NCI-H1092 treated with DMSO at 0.1 percent for 48 hours (cell line): ENCODE measurements at places on chromosomes 4 and X.

DNA sequence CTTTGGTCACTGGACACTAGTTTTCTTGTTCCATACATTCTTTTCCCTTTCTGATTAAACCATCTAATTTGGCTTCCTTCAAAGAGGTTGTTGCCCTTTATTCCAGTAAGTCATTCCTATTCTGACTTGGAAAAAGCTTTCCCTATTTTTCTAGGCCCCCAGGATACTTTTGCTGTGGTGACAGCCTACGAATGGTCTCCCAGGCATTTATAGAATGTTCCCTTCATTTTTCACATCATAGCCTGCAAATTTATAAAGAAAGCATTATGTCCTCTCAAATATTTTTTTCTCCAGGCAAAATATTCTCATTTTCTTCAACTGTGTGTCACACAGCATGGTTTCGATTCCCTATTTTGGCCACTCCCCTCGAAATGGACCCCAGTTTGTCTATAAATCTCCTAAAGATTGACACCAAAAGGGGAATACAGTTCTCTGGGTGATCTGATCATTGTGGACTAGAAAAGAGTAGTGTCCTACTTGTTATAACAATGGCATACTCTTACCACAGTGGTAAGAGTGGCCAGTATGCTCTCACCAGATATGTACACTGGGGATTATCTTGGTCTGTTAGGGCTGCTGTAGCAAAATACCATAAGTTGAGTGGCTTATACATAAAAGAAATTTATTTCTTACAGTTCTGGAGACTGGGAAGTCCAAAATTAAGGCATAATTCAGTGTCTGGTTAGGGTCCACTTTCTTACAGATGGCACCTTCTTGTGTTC lies 41.5 kb upstream of the BMP2K start:
- no peak for DNase-seq

GRCh38 chr4:113159942-113160545 lies 110.6 kb downstream of the ANK2 start:
- no peak for DNase-seq

- no peak for DNase-seq
Measured at GRCh38 chr4:189299706-189300105, 641.0 kb upstream of the FRG1 start.

DNA sequence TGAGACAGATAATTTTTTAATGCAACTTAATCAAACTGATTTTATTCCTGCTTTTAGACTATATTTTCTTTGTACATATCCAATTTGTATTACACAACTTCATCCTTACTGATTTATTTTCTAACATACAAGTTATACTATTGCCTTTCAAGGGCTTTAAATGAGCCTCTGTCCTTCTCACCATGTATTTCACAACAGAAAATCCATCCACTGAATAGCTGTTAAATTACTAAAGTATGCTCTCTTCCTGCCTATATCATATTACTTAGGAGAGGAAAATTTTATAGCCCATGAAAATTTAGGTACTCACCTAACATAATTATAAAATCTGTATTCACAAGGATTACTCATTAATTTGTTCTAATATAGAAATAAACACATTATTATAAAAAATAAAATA lies 528.6 kb downstream of the ANKRD50 start:
- DNase-seq, result peak; percentile 3

DNA sequence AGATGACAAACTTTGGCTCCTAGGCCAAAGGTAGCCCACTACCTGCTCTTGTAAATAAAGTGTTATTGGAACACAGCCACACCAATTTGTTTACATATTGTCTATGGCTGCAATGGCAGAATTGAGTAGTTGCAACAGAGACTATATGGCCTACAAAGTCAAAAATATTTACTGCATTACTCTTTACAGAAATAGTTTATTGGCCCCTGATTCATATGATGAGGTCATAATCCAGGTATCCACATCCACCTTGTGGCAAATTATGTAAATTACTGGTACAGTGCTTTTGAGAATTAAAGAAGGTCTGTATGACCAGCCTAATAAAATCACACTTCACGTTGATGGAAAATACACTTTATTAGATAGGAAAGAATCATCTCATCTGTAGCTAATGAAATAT lies 337.0 kb upstream of the DDX53 start:
- DNase-seq, result no peak

- DNase-seq, result peak; percentile 23
Measured at GRCh38 chrX:133776072-133776471, 209.3 kb downstream of the GPC3 start.

DNA sequence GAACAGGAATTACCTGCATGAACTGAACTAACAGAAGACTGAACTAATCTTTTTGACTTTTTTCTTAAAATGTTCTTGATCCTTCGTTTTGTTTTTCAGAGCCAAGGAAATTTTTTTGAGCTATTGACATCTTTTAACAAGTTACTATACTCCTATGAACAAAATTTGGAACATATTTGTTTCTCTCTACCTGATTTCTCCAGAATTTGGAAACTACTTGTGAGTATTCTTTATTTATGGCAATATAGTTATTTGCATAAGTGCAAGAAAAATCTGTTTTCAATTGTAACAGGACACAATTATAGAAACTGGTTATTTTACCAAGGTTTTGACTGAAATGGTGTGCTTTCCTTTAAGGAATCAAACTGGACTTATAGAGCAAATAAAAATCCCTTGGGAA lies 89.5 kb upstream of the HPGD start:
- no peak for DNase-seq

- no peak for DNase-seq
Measured at GRCh38 chr4:82989575-82990429, 20.8 kb downstream of the LIN54 start.

DNA sequence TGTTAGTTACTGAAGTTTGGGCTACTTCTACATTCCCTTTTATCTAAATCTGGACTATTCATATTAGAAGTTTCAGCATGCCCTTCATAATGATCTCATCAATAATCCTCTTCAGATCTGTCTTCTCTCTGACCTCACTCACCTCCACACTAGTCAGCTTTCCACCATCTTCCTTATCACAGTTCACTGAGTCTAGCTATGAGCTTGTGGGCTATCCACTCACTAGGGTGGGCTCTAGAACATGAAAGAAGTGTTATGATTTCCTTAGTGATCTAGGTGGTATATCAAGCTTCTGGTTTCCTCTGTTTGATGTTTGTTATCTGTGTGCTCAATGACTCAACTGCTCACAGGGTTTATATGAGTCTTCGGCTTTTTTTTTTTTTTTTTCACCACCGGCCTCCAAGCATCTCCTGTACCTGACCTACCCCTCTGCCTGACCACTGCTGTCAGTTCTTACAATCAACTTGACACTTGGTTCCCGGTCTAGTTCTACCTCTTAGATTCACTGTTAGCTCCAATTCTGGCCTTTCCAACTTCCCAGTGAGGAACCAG lies 103.1 kb downstream of the PAPSS1 start:
- DNase-seq, result no peak

DNA sequence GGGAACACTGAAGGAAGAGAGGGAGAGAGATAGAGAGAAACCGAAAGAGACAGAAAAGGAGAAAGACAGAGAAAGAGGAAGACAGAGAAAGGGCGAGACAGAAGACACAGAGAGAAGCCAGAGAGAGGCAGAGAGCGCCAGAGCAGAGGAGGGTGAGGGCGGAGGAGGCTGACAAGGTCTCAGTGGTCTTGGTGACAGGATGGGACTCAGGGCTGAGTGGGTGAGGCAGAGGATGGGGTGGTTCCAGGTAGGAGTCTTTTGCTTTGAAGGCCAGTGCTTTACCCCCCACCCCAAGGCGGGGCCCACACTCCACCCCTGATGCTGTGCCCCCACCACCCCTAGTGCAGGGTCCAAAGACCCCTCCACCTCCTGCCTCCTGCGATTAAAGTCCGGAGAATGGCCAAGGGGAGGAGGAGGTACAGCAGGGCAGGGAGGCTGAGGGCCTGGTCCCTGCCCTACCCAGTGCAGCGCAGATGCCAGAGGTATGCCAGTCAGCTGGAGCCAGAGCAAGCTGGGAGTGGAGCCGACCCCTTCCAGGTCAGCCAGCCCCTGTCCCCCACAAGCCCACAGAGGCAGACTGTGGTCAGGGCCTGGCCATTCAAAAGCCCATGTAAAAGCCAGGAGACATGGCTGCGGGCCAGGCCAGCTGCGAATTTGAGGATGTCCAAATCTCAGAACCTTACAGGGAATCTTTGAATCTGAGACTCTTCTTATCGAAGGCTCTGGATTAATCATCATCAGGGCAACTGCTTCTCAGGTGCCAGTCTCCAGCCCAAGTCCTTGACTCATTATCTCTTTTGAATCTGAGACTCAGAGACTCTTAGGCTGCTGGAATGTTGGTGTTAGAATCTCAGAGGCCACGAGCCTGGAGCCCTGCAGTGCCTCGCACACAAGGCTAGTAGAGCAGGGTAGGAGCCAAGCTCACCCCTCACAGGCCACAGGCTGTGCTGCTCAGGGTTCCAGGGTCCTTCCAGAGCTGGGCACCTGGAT lies 758 bp downstream of the IQSEC2 start:
- DNase-seq, result no peak

- no peak for DNase-seq
Measured at GRCh38 chr4:186260117-186260503, 5.9 kb upstream of the F11 start.

DNA sequence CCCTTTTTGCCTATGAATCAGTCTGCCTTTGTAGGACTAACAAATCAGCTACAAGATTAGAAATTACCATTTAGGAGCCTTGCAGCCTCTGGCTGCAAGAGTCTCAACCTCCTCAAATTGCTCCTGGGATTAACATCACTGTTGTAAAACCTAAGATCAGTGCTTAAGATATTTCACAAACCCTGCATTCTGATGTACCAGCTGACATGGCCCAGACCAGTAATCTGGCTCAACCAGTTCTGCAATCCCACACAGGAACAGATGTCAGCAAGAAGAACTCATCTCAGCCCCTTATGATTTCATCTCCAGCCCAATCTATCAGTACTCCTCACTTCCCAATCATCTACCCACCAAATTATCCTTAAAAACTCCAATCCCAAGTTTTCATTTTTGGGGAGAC lies 32.5 kb upstream of the AADAT start:
- DNase-seq, result no peak

- no peak for DNase-seq
Measured at GRCh38 chrX:42241421-42241820, 318.1 kb upstream of the CASK start.

- DNase-seq, result no peak
Measured at GRCh38 chr4:56688094-56688647, 7.1 kb upstream of the HOPX start.

GRCh38 chrX:7214251-7214650 lies 66.3 kb upstream of the PUDP start:
- no peak for DNase-seq

GRCh38 chr4:174714393-174715211 lies 114.4 kb downstream of the GLRA3 start:
- peak; percentile 20 for DNase-seq

GRCh38 chr4:93203708-93204107 lies 624.8 kb upstream of the ATOH1 start:
- no peak for DNase-seq

DNA sequence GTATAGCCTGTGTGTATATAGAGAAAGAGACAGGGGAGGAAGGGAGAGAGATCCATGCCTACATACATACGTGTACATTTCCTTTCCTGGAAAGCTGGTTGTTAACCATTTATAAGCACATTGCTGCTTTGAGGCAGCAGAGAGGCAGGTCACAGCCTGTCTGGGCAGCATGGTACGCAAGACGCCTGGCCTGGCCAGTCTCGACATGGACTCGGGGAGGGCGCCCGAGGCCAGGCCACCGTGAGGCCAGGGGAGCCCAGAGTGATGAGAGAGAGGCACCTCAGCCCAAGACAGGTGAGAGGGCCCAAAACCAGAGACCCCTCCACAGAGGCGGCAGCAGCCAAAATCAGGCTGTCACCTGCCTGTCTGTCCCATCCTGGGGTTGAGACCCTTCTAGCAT lies 3.9 kb downstream of the TREX2 start:
- no peak for DNase-seq

- DNase-seq, result peak; percentile 21
Measured at GRCh38 chr4:74376888-74377483, 12.0 kb downstream of the EREG start.

- DNase-seq, result no peak
Measured at GRCh38 chrX:151279161-151279560, 102.8 kb downstream of the GPR50 start.

DNA sequence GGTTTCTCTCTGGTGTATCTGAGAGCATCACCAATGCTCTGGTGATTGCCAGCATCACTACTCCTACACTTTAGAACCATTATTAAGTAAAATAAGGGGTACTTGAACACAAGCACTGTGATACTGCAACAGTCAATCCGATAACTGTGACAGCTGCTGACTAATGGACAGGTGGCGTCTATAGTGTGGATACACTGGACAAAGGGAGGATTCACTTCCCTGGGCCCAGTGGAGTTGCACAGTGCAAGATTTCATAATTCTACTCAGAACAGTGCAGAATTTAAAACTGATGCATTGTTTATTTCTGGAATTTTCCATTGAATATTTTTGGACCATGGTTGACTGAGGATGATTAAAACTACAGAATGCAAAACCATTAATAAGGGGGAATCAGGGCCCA lies 97.8 kb downstream of the SHROOM3 start:
- no peak for DNase-seq

GRCh38 chr4:176735300-176735699 lies 57.4 kb downstream of the VEGFC start:
- DNase-seq, result no peak

GRCh38 chrX:44291468-44292092 lies 51.9 kb downstream of the EFHC2 start:
- no peak for DNase-seq

- no peak for DNase-seq
Measured at GRCh38 chr4:41318839-41319530, 62.3 kb downstream of the UCHL1 start.
